ENCODE measurements at places on chromosomes 11 and 22.

DNA sequence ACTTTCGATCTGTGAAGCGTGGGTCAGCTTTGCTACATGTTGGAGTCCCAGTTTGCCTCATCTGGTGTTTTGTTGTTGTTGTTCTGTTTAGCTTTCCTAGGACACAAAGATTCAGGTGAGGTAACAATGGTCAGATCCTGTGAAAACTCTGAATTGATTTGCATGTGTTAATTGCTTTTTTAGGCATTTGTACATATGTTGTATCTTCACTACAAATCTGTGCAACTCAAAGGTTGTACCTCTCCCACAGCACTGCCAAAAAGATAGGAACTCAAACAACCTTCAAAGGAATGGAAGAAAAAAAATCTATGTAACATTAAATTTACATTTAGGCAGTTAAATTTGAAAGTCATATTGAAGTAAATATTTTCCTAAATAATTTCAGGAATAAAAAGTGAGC, 518.5 kb upstream of the TENM4 start:
- DNase-seq, result no peak

DNA sequence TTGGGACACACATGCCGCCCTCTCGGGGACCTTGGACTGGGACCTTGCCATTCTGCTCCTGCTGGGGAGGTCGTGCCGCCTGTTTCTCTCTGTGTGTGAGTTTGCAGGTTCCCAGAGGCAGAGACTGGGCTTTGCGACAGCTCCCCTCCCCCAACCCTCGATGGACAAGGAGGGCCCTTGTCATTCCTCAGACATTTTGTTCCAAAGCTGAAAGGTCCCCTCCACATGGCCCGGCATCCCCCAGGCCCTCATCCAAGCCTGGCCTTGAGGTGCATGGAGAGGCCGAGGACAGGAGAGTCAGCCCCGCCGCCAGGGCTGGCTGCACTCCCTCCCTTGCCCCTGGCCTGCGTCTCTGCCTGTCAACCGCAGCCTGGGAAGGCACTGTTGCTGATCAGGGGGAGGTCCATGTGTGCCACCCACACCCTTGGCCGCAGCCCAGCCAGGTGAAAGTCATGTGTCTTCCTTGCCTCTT, 25.6 kb downstream of the FADS2 start:
- no peak for DNase-seq

DNA sequence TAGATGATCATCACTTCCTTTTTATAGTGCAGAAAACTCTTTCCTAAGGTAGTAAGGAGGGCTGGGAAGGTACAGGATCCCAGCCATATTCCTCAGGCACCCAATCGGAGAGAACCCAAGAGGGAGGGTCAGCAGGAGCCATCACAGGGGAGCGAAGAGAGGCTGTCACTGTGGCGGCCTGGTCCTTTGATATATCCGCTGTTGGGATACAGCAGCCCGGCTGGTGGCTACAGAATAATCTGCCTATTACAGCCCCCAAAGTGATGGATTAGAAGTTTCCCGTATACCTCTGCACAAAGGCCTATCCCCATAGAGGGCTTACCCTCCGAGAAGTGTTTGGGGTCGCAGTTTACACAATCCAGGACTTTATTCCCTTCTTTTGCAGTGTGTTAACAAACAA, 48.5 kb downstream of the OR4D9 start:
- DNase-seq, result no peak

DNA sequence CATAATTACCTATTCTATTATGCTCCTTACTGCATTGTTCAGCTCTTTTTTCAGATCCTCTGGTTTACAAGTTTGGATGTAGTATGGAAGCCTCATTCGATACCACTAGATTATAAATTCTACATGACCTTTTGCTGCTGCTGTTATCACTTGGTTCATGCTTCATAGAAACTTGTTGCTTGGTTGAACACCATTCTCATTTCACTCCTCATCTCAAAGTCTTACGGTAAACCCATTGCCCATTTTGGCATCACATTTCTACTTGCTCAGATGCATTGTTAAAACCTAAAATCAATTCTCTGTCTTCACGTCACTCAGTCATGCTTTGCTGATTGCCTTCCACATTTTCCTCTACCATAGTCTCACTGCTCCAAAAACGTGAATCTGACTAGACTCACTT, 155.5 kb upstream of the DDI1 start:
- no peak for DNase-seq

GRCh38 chr11:74019104-74019738, 10.3 kb upstream of the UCP3 start:
- peak; percentile 53 for DNase-seq

GRCh38 chr11:80862011-80862410, 1421.2 kb upstream of the TENM4 start:
- DNase-seq, result no peak

GRCh38 chr22:39560127-39560526, 10.4 kb upstream of the CACNA1I start:
- DNase-seq, result no peak

GRCh38 chr22:49515475-49515874, 312.2 kb downstream of the BRD1 start:
- peak; percentile 22 for DNase-seq

- DNase-seq, result no peak
Observed at GRCh38 chr11:67317888-67318555, 14.7 kb downstream of the SSH3 start.

- DNase-seq, result no peak
Observed at GRCh38 chr11:64744544-64745188, 724 bp upstream of the RASGRP2 start.

- DNase-seq, result peak; percentile 46
Observed at GRCh38 chr11:926341-926916, 759 bp downstream of the AP2A2 start.

GRCh38 chr11:78532991-78533390, 41.7 kb downstream of the NARS2 start:
- no peak for DNase-seq

DNA sequence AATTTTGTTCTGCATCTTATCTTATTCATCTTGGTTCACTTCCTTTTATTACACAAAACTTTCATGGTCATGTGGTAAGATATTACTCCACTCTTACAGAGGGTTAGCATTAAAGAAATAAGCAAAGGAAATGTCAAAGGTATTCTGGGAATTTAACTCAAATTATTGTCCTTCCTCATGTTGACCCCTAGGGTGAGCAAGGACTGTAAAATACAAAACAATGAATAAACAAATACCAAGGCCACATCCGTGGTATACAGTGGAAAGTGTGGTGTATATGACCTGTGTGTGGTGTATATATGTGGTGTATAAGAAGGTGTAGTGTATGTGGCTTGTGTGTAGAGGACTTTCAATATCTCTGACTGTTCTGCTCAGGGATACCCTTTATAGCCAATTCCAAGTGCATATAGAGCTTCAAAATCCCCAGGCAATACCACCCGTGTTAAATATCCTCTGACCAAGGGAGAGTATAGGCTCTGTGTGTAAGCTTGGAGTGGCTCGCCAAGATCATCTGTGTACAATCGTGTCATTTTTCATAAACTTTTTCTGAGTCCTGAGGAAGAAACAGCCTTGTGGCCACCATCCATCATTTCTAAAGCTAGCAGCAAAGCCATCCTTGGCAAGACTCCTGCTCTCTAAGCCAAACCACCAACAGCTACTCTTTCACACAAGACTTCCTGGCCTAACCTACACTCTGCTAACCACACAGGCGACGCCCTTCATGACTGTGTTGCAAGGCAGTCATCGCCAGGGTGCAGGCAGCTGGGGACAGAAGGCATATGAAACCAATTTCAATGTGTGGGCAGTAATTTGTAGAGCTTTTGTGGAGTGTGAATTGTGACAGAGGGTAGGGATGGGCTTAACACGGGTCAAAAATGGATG, 548.0 kb downstream of the ETS1 start:
- DNase-seq, result peak; percentile 61

- no peak for DNase-seq
Observed at GRCh38 chr11:2185324-2186085, 13.9 kb upstream of the TH start.

- DNase-seq, result no peak
Observed at GRCh38 chr22:45887202-45888131, 89.5 kb downstream of the WNT7B start.

DNA sequence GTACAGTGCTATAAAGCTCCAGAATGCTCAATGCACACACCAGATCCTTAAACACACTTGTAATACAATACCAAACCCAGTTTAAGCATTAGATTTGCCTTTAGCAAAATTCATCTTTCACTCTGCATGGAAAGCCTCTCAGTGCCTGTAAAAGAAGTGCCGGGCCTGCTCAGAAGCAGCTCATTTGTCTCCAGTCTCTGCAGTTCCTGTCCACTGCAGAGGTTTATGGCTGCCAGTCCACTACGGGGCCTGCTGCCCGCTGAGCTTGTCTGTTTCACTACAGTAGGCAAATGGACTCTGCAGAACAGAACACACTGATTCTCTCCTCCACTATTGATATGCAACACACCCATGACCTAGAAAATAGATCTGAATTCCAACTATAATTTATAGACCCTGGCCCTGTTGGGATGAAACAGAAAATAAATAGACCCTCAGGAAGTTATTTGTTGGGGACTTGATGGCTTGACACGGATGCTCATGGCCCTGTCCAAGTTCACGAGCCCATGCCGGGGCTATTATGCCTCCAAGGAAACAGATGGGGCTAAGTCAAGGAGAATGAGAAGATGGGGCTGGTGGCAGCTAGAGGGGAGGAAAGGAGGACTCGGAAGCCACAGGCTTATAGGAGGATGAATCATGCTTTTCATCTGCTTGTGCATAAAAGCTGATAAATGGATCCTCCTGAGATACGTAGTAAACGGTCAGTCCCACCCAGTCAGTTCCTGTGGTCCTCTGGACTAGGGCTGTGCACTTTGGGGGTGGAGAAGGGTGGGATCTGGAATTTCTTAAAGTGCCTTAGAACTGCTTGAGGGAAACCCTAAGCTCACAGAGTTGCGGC, 416.8 kb upstream of the TENM4 start:
- no peak for DNase-seq

- no peak for DNase-seq
Observed at GRCh38 chr11:133896028-133896427, 50.7 kb upstream of the SPATA19 start.

- DNase-seq, result no peak
Observed at GRCh38 chr11:9219115-9219514, 46.0 kb downstream of the DENND5A start.

GRCh38 chr11:8356721-8357504, 93.2 kb upstream of the LMO1 start:
- no peak for DNase-seq

- DNase-seq, result peak; percentile 39
Observed at GRCh38 chr11:11400635-11401232, 47.7 kb upstream of the CSNK2A3 start.

DNA sequence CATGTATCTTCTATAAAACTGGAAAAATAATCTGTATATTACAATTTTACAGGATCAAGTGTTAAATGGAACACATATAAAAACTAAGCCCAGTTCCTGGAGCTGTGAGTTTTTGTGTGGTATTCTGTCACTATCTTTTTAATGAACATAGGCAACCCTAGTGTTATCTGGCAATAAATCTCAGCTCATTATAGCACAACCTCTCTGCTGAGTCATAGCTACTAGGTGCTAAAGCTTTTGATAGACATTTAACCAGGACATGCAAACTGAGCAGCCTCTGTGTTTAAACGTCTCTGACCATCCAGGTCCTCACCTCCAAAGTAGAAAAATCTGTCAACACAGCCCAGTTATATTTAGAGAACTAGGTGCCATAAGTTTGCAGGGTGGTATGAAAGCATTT, 91.0 kb upstream of the CARD18 start:
- DNase-seq, result no peak

DNA sequence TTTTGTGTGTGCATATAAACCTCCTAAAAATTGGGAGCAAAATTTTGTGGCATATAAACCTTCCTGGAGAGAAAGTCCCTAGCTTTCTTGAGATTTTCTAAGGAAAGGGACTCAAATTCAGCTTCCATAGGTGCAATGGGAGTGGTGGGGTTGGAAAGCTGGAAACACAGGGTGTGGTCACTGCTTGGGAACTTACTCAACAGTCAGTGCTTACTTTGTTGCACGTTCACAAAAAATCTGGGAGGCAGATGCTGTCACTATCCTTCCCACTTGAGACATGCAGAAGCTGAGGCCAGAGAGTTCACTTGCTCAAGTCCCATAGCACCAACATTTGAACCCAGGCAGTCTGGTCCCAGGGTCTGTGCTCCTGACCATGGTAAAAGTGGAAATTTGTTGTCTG, 3.9 kb upstream of the CATSPERZ start:
- DNase-seq, result no peak

GRCh38 chr11:88418508-88418907, 81.0 kb upstream of the CTSC start:
- DNase-seq, result no peak

GRCh38 chr11:95212609-95213008, 18.4 kb downstream of the SESN3 start:
- DNase-seq, result no peak

DNA sequence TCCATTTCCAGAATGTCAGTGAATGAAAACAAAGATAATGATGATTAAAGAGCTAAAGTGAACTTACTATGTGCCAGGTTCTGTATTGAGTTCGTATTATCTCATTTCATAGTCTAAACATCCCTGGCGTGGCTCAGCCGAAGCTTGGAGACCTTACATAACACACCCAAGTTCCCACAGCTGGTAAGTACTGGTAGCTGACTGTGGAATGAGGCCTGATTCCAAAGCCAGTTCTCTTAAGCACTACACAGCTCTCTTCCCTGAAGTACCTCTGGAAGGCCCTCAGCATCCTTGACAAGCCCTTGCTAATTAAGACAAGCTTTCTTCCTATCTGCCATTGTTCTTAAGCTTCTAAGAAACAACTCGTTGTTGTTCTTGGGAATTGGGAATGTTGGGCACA, 28.6 kb upstream of the NCAM1 start:
- DNase-seq, result no peak

DNA sequence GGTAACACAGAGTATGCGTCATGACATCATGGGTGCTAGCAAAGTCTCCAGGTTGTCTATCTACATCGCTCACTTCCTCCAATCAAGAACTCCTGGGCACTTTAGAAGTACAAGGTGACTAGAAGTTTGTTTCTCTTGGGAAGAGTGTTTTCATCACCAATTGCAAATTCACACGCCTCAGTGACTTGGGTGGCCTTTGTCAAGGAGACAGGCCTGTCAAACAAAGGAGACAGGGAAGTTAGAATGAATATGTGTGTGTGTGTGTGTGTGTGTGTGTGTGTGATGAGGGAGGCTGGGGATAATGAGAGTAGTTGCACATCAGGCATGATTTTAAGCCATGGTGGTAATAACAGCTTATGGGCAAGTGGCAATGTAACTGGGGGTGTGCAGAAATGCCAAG, 953.2 kb downstream of the OPCML start:
- DNase-seq, result no peak

GRCh38 chr11:3841426-3842350, 929 bp upstream of the RHOG start:
- peak; percentile 94 for DNase-seq

DNA sequence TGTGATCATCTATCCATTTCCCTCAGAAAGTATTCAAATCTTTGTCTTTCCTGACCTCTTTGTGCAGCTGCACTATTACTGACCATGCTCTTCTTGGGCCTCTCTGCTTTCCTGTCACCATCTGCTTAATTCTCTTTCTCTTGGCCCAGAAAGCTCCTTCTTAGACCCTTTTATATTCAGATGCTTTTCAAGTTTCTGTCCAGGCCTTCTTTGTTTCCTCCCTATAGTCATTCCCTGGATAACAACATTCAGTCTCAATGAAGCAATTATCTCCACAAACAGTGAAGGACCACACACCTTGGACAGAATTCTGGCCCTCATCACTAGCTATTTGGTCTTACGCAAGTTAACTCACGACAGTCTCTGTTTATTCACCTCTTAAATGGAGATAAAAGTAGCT, 89.7 kb downstream of the LARGE2 start:
- DNase-seq, result no peak

GRCh38 chr11:116960930-116961329, 123.5 kb upstream of the APOA1 start:
- DNase-seq, result no peak
